T follicular helper cell (primary cell): ENCODE measurements at places on chromosomes 12 and 14.

- no peak for DNase-seq
Measured at GRCh38 chr12:69028941-69029729, 96.2 kb upstream of the CPM start.

GRCh38 chr12:112665958-112666357, 125.6 kb upstream of the RPH3A start:
- DNase-seq = no peak

- no peak for DNase-seq
Measured at GRCh38 chr14:81392976-81393643, 7.0 kb downstream of the STON2 start.

GRCh38 chr12:80154261-80154660, 54.9 kb downstream of the OTOGL start:
- DNase-seq = no peak

- no peak for DNase-seq
Measured at GRCh38 chr12:16605642-16606116, 283 bp downstream of the LMO3 start.

DNA sequence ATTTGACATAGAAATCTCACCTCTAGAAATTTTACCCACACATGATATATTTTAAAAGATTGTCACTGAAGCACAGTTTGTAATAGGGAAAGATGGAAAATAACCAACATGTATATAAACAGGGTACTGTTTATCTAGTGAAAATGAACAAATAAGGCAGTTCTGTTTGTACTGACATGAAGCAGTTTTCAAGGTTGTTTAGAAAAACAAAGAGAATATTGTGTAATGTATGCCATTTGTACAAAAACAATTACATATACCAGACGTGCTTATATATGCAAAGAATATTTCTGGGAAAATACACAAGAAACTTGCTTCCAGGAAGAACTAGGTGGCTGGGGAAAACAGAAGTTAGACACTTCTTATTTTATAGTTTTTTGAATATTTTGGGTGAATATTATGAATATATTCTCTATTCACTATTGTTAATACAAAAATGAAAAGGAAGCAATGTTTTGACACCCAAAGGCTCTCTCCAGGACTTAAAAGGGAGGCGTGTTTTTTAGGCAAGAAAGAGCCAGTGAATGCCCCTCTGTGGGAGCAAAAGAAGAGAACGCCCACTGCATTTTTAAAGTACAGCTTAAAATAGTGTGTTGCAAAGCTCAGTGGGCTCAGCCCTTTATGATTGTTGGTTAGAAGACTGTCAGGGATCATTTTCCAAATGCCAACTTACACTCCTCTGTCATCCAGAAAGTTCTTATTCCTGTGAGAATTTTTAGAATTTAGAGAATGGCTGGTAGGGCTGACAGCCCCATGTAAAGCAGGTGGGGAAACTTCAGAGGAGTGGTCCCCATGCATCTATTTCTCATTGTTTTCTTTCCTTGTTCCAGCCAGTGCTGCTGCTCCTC, 59.6 kb upstream of the FERMT2 start:
- DNase-seq = no peak

- DNase-seq = no peak
Measured at GRCh38 chr12:129607301-129607700, 296.5 kb downstream of the TMEM132D start.

GRCh38 chr14:95597784-95598211, 62.9 kb downstream of the GLRX5 start:
- DNase-seq = no peak
